ENCODE measurements at places on chromosomes 1 and 21. TPM values are rescaled to one million over a fixed set of nuclear protein-coding genes. Genes with fewer than 3 reads are reported as not detected.
A peak's percentile ranks its signal among the peaks of the same experiment; 100 is the strongest.

DNA sequence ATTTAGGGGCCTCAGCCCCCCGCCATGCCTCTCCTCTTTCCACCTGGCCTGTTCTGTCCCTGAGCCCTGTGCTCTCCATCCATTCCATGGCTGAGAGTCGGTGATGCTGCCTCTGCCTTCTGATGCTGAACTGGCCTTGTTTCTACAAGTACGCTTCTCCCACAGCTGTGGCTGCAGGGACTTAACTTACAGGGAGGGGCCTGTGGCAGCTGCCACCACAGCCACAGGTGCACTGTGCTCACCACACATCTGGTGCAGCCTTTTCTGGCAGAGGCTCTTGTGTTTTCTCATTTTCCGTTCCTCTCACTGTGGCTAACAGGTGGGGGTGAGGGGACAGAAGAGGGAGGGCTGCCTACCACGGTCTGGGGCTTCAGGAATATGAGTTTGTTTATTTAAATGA lies 4.2 kb downstream of the FMO1 start:
- peak; percentile 17 for DNase-seq

The LIPI gene
- total RNA-seq: not detected

The KDF1 gene
- 0.18 TPM for total RNA-seq

The S100A5 gene
- total RNA-seq: 1.1 TPM

GRCh38 chr21:45487891-45488600 lies 54.2 kb downstream of the SLC19A1 start:
- no peak for DNase-seq

- no peak for DNase-seq
These were observed 33.8 kb downstream of the PHC2 start for GRCh38 chr1:33397125-33397506.

GRCh38 chr1:30697571-30698376 lies 25.6 kb downstream of the MATN1 start:
- DNase-seq: no peak

GRCh38 chr1:93453911-93454310 lies 6.0 kb downstream of the FNBP1L start:
- no peak for DNase-seq

- DNase-seq: no peak
These were observed 17.9 kb upstream of the ZNF281 start for GRCh38 chr1:200427744-200428143.

- DNase-seq: no peak
These were observed 234.1 kb downstream of the ADGRL2 start for GRCh38 chr1:82034812-82035211.

The CCDC24 gene
- total RNA-seq: 1.8 TPM

The RPTN gene
- total RNA-seq: not detected

- DNase-seq: peak; percentile 43
These were observed 1.0 kb downstream of the ZNF687 start for GRCh38 chr1:151282883-151283725.

- DNase-seq: no peak
These were observed 35.1 kb upstream of the TINAGL1 start for GRCh38 chr1:31541194-31541593.

The WRAP73 gene
- total RNA-seq: 34.2 TPM

DNA sequence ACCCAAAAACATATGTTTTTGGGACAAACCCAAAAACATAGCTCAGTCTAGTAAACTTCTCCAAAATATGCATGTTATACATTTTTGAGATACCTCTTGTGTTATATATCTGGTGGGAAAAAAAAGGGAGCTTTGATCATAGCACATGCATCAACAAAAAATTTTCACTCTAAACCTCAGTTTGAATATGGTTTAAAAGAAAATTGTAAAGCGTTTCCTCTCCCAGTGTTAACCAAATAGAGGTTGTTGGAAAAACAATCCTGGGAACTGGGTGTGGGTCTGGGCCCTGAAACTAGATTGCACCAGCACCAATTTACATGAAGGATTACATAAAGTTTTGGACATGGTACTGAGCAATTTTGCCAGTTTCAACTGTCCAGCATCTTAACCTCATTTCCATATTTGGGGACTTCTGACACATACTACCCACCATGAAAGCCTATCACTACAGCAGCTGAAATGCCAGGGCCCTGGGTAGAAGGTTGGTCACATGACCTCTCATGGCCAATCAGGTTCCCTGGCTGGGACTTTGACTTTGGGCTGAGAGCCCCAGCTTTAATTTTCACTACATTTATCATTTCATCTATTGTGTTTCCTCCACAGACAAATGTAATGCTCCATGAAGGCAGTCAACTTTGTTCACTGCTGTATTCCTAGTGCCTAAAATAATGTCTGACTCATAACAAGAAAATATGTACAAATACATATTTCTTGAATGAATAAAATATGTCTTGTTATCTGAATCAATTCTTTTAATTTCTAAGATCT lies 150.7 kb downstream of the SETD4 start:
- DNase-seq: no peak

DNA sequence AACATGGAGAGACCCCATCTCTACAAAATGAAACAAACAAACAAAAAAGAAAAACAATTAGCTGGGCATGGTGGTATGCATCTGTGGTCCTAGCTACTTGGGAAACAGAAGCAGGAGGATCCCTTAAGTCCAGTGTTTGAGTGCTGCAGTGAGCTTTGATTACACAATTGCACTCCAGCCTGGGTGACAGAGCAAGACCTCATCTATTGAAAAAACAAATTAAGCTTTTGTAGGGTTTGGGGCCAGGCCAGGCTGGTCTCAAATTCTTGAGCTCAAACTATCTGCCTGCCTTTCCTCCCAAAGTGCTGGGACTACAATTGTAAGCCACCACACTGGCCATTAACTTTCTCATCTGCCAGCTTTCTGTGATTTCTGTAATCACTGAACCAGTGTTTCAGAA lies 27.2 kb downstream of the NIPAL3 start:
- DNase-seq: no peak

The TMPRSS3 gene
- total RNA-seq: 134 TPM

The RGS7 gene
- not detected for total RNA-seq

The TESK2 gene
- 2.9 TPM for total RNA-seq

The KIF26B gene
- total RNA-seq: 0.16 TPM

DNA sequence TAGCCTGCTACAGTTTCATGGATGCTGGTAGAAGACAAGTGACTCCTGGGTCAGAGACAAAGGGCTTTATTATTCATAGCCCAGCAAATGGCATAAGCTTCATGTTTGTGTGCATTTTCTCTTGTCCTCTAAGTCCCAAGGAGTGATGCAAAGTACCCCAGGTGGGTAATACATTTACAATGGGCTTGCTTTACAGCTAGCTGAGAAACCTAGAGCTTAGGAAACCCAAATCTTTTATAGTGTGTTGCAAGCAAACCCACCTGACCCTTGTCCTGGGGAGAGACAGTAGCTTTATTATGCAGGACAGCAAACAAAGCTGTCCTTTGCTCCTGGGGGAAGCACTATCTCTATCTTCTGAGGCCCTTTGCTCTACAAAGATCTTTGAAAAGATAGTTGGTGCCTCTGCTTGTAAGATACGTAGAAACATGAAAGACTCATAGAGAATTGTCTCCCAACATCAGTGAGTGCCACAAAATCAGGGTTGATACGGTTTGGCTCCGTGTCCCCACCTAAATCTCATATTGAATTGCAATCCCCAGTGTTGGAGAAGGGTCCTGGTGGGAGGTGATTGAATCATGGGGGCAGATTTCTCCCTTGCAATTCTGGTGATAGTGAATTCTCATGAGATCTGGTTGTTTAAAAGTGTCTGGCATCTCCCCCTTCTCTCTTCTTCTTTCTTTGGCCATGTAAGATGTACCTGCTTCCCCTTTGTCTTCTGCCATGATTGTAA lies 315.8 kb upstream of the USP24 start:
- DNase-seq: no peak

The PPM1J gene
- 2.8 TPM for total RNA-seq

The CD1B gene
- total RNA-seq: not detected

The RASAL2 gene
- total RNA-seq: not detected

The SMIM11 gene
- total RNA-seq: 7.5 TPM

DNA sequence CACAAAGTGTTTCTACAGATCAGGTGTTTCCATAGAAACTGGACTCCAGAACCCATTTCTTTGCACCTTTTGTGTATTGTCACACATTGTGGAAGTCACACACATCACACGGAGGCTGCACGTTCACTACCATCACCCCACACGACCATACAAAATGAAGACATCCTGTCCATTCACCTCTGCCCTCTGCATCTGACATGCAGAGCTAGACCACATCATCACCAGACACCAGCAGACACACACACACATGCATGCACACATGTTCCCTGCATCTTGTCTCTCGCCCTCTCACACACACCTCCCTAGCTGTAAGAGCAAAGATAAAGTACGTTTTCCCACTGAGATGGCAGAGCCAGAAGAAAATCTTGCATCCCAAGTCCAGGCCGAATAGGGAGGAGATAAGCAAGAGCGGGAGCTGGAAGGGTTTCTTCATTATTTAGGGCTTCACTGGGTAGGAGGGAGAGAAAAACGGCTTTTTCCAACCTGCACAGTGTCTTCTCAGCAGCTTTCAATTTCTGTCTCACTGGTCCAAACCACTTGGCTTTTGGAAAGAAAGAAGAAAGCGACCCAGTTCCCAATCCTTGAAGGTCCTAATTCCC lies 709 bp downstream of the PRELP start:
- DNase-seq: no peak

The SPRR2D gene
- not detected for total RNA-seq
